ENCODE measurements at places on chromosomes 7 and 10. TPM values are rescaled to one million over a fixed set of nuclear protein-coding genes. Genes with fewer than 3 reads are reported as not detected.

- no peaks in the 10 kb centered on the region for H3K27me3 ChIP-seq
- DNase-seq: peak; percentile 14
- no peak overlapping the region for H3K4me3 ChIP-seq
Measured at GRCh38 chr10:49170632-49171325, 17.4 kb downstream of the TMEM273 start.

DNA sequence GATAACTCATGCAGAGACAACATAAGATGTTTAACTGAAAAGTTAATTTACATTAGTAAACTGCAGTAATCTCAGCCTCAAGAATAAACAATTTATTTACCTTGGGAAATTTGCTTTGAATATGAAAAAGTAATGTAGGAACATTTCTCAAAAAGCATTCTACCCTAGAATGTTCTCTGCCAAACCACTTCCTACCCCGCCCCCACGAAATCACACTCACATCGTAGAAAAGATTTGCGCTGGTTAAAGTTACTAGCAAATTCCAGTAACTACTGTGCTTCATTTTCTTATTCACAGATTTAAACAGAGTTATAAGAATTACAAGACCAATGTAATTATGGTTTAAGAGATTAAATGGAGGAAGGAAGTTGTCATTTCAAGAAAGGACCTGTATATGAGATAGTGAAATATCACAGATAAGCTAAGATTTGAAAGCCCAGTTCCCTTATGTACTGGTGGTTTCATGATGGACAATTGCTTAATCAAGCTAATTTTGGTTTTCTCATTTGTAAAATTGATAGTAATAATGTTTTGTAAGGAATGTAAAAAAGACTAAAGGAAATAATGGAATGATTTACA is 175.4 kb downstream of the GNAI1 start:
- H3K27me3 ChIP-seq: no peaks in the 10 kb centered on the region
- no peak for DNase-seq
- H3K36me3 ChIP-seq: no peaks in the 10 kb centered on the region

The POMZP3 gene
- total RNA-seq: 1.9 TPM

GRCh38 chr7:99843808-99844207 is 16.0 kb downstream of the CYP3A43 start:
- H3K27ac ChIP-seq: no peak overlapping the region
- no peak overlapping the region for H3K4me3 ChIP-seq

The OR2A1 gene
- total RNA-seq: not detected

DNA sequence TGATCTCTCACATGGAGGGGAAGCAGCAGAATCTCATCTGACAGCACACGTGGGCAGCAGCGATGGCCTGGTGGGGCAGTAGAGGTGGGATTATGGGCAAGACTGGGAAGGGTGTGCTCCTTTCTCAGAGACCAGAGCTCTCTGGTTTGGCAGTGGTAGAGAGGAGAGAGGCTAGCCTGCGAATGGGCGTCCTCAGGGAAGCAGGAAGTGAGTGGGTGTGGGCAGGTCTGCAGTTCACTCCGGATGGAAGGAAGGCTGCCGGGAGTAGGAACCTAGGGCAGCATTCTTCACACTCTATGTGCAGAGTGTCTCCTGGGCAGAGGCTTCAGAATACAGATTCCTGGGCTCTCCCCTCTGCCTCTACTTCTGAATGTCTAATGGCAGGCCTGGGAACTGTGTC is 162.8 kb upstream of the BMPER start:
- no peaks in the 10 kb centered on the region for H3K27me3 ChIP-seq
- no peaks in the 10 kb centered on the region for H3K4me1 ChIP-seq
- DNase-seq: no peak
- H3K36me3 ChIP-seq: no peaks in the 10 kb centered on the region

The ANXA7 gene
- total RNA-seq: 71.6 TPM
